ENCODE measurements at places on chromosomes 11 and 22.
A peak's percentile ranks its signal among the peaks of the same experiment; 100 is the strongest.

- no peak for DNase-seq
Measured at GRCh38 chr11:19560156-19560555, 152.5 kb upstream of the NAV2 start.

- no peak for DNase-seq
Measured at GRCh38 chr11:77236901-77237300, 64.6 kb downstream of the GDPD4 start.

- no peak for DNase-seq
Measured at GRCh38 chr11:105032495-105032894, 2.4 kb downstream of the CASP1 start.

- DNase-seq = no peak
Measured at GRCh38 chr22:42321908-42322561, 51.6 kb upstream of the TCF20 start.

- DNase-seq = no peak
Measured at GRCh38 chr11:102467080-102467708, 14.6 kb upstream of the TMEM123 start.

GRCh38 chr11:45659031-45659817 is 6.2 kb downstream of the CHST1 start:
- DNase-seq = no peak

DNA sequence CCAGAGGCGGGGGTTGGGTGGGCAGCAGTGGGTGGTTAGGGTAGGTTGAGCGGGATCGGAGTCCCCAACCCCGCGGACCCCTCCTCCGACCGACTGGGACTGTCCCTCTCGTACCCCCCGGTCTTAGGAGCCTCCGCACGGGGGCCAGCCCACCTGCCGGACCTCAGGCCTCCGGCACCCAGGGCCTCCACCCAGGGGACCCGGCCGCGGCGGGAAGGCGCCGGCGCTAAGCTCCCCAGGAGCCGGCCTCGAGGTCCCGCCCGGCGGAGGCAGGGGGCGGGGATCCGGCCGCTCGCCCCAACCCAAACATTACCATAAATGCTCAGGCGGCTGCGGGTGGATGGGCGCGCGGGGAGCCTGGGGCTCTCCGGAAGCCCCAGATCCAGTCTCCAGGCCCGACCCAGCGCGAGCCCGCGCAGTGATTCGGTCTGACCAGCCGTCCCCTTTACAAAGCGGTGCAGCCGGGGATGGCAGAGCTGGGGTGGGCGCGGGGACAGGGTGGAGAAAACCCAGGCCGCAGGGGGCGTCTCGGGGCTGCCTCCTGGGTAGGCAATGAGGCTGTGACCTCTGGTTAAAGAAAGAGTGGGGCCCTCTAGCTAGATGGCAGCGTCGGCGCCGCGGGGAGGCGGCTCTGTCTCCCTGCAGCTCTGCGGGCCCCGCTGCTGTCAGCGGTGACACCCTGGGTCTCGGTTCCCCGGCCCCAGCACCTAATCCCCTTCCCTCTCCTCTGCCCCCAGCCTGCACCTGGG is 4.0 kb upstream of the MCAM start:
- DNase-seq = peak; percentile 46

DNA sequence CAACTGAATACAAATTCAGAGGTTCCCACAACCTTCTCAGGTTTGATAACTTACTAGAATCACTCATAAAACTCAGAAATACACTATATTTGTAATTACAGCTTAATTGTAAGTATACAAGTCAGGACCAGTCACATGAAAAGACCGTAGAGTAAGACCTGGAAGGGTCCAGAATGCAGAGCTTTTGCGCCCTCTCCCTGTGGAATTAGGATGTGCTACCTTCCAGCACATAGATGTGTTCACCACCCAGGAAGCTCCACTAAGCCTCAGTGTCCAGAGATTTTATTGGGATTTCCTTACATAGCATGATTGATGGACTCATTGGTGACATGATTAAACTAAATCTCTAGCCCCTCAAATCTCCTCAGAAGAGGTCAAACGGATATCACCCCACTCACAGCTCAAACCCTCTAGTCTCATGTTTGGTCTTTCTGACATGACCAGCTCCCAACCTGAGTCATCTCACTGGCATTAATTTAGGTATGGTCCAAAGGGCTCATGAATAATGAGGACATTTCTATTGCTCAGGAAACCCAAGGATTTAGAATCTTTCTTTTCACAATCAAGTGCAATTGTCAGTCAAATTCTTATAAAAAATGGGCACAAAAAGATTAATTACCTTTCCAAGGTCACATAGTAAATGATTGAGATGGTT is 77.2 kb upstream of the UBASH3B start:
- DNase-seq = no peak

DNA sequence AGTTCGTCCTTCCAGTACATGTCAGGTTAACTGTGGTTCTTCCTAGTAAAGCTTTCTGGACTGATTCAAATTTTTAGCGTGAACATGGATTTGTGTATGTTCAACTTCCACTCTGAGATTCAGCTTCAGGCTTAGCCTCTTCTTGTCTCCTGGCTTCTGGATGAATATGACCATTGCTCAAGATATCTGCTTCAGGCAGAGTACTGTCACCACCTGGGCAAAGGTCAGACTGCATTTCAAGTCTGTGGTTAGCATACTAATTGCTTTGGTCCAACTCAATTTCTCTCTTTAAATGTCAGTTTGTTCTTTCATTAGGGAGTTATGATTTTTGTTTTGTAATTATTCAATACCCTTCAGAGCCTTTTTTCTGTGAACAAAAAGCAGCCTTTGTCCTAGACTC is 440.0 kb downstream of the NELL1 start:
- DNase-seq = no peak

- no peak for DNase-seq
Measured at GRCh38 chr11:85756401-85757200, 54.3 kb downstream of the SYTL2 start.

- no peak for DNase-seq
Measured at GRCh38 chr11:26793487-26793886, 71.6 kb upstream of the SLC5A12 start.

- DNase-seq = no peak
Measured at GRCh38 chr11:85028329-85029101, 598.6 kb downstream of the DLG2 start.

GRCh38 chr11:35334385-35335090 is 84.8 kb downstream of the SLC1A2 start:
- peak; percentile 40 for DNase-seq

GRCh38 chr11:102994105-102994504 is 38.6 kb upstream of the MMP13 start:
- no peak for DNase-seq

DNA sequence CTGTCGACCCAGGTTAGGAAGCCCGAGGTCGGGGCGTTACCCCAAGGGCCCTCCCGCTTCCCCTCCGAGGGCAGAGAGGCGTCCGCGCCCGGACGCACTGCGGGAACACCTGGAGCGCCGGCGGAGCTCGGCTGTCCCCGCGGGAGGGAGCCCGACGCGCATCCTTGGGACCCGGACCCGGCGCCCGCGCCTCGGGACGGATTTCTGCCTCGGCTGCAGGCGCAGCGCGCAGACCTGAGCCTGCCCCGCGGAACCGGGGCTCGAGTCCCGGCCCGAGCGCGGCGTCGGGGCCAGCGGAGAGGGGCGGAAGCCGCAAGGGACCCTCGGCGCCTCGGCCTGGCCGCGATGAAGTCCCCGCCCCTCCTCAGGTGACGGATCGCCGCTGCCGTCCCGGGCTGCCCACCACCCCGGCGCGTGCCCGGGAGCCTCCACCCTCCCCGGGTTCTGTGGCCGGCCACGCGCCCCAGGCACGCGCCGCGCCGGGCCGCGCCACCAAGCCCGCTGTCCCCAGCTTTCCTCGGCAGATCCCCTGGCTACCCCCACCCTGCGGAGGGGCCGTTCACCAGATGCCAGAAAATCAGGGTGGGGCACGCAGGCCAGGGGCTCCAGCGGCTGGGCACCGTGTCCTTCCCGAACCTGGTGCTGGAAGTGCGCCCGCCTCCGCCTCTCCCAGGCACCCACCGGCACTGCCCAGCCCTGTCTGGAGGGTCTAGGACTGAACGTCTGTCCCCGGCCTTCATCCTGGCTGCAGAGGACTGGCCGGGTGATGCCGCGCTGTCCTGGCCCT is 410 bp downstream of the GLB1L3 start:
- no peak for DNase-seq

- no peak for DNase-seq
Measured at GRCh38 chr22:24164243-24164642, 17.0 kb upstream of the SUSD2 start.

DNA sequence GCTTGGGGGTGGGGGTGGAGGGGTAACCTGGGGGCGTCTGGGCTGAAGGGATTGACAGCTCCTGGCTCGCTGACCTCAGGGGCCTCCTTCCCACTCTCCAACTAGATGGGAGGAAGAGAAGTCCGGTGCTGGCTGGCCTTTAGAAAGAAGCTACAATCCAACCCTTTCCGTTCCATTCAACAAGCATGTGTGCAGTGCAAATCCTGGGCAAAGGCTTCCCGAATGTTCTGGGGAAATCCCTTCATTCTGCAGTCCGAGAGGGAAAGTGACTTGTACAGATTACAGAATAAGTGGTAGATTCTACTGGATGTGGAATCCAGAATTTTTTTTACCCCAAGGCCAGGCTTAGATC is 149.9 kb downstream of the FEZ1 start:
- no peak for DNase-seq

- no peak for DNase-seq
Measured at GRCh38 chr11:110141812-110142211, 48.6 kb downstream of the ZC3H12C start.

- no peak for DNase-seq
Measured at GRCh38 chr11:21511835-21512440, 680.9 kb upstream of the ANO5 start.

DNA sequence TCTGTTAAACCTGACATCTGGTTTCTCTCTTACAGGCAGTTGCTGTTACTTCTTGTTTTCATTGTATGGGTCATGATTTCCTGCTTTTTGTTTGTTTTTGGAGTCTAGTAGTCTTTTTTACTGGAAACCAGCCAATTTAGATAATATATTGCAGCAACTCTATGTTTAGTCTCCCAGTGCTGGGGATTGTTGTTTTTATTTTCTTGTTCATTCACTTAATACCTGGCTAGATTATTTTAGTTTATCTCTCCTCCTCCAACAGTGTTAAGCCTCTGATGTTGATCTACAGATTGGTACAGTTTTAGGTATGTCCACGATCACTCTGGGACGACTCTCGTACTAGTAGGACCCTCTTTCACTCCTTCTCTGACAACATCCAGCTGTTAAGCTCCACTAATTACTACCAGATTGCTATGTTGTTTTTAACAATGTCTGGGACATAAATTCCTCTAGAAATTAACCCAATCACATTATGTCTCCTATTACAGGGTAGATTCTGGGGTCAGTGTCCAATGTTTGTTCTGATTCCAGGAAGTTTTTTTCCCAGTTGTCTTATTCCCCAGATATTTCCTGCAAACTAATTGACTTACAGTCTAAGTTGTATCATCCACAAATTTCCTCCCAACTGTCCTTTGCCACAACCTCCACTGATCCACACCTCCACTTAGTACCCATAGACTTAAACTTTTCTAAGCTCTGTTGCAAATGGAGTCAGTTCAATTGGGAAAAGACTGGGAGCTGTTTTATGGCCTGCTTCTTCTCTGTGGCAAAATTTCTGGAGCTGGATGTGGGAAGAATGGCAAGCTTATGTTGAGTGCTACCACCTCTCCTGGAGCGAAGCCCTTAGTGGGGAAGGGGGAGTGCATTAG is 1280.6 kb upstream of the CNTN5 start:
- no peak for DNase-seq

- no peak for DNase-seq
Measured at GRCh38 chr11:68442433-68442832, 18.1 kb upstream of the PPP6R3 start.

- peak; percentile 35 for DNase-seq
Measured at GRCh38 chr11:111776398-111777093, 10.4 kb upstream of the PPP2R1B start.

- no peak for DNase-seq
Measured at GRCh38 chr11:304915-305843, 2.4 kb upstream of the IFITM2 start.

- DNase-seq = no peak
Measured at GRCh38 chr11:87473174-87473573, 435.4 kb downstream of the TMEM135 start.

GRCh38 chr11:5891216-5891800 is 1.7 kb upstream of the OR52E5 start:
- DNase-seq = no peak

DNA sequence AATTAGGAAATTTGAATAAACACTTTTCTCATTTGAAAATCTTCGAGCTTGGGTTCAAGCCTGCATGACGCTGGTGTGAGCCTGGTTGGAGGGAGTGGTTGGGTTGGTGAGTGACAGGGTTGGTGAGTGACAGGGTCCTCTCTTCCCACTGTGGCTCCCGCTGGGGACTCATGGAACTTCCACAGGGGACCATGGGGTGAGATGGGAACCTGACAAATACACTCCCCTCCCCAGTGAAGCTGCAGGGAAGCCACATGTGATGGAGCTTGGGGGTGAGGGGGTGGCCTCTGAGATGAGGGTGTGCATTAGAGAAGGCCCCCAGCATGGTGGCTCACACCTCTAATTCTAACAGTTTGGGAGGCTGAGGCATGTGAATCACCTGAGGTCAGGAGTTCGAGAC is 66.8 kb downstream of the RTL6 start:
- no peak for DNase-seq

DNA sequence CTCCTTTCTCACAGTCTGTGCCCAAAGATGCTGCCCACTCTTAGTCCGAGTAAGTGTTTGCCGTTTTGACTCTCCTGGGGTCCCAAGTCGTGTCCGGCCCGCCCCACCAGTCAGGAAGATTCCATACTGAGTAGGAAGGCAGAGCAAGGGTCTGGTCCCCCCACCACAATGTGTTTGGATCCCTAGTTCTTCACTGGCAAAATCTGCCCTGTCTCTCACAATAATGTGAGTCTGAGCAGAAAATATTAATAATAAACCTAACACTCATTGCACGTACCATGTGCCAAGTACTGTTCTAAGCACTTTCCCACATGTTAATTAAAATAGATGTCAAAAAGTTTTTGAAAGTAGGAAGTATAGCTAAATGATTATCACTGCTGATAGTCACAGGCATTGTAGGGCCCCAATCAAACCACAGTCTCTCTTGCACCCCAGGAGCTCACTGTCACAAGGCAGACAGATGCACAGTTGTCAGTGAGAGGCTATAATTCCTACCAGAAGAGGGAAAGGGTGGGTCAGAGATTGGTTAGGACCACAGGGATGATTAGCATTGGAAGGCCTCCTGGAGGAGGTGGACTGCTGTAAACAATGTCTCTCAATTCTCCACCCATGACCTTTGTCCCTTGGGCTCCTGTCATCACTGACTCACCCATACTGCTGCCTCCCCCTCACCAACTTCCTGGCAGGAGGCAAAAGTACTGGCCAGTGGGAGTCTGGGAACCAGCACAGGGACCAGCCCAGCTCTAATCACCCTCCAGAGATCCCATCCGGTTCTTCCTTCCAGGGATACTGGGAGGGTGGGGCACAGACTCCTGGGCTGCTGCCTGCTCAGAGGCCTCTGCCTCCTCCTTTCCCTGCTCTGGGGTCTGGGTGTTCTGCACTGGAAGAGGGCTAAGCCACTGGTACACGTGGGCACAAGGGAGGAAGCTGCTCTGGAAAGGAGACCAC is 1.0 kb upstream of the POLD4 start:
- DNase-seq = no peak

GRCh38 chr11:43399983-43400630 is 41.4 kb downstream of the TTC17 start:
- DNase-seq = no peak

Measured in GM18507 (cell line).